ENCODE measurements at places on chromosomes 13 and 19.
A peak's percentile ranks its signal among the peaks of the same experiment; 100 is the strongest.

- DNase-seq = no peak
Measured at GRCh38 chr19:13599681-13600080, 93.4 kb upstream of the CACNA1A start.

- DNase-seq = peak; percentile 75
Measured at GRCh38 chr19:10289167-10289835, 451 bp upstream of the ICAM5 start.

GRCh38 chr13:110835721-110836604, 78.9 kb downstream of the ANKRD10 start:
- no peak for DNase-seq

DNA sequence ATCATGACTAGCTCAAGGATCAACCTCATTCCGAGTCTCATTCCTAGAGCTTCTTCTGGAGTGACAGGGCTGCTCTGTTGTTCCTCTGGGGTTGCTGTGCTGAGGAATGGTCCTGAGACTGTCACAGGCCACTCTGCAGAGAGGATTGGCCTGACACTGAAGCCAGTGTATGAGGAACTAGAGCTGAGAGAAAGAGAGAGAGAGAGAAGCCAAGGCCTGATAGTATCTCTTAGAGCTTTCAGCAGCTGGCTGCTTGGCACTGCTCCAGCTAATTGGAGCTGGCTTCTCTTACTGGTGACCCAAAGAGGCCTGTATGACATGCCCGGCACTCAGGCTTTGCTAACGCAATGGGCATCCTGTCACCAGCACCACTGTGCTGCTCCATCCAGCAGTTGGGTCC, 73.4 kb upstream of the FLT1 start:
- DNase-seq = peak; percentile 89

- no peak for DNase-seq
Measured at GRCh38 chr19:38076337-38076736, 147.7 kb downstream of the DPF1 start.

- no peak for DNase-seq
Measured at GRCh38 chr13:56720841-56721240, 419.9 kb upstream of the PRR20A start.

- DNase-seq = no peak
Measured at GRCh38 chr13:106681536-106681935, 113.6 kb upstream of the ARGLU1 start.

Data from Right ventricle myocardium inferior (tissue), 1 donor.